NCI-H1092 treated with DMSO at 0.1 percent for 48 hours (cell line): ENCODE measurements at places on chromosomes 2 and 18.

GRCh38 chr2:113123726-113124125 is 3.7 kb upstream of the IL1RN start:
- DNase-seq: no peak

DNA sequence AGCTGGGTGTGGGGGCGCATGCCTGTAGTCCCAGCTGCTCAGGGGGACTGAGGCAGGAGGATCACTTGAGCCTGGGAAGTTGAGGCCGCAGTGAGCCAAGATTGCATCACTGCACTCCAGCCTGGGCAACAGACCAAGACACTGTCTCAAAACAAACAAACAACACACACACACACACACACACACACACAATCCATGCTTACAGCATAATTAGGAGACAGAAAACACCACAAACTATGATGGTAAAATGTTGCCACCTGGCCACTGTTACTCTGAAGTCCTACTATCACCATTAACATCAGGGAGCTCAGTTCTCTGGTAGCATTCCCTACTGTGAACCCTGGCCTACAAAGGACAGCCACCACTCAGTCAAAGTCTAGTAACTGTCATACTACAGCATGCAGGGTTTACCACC is 18.3 kb downstream of the DNPEP start:
- no peak for DNase-seq

GRCh38 chr2:239436669-239437335 is 36.0 kb upstream of the HDAC4 start:
- no peak for DNase-seq

GRCh38 chr2:160214461-160215445 is 14.7 kb upstream of the ITGB6 start:
- no peak for DNase-seq

GRCh38 chr2:75326645-75327044 is 127.3 kb upstream of the TACR1 start:
- DNase-seq: no peak
